ENCODE measurements at places on chromosomes 1 and 21.

DNA sequence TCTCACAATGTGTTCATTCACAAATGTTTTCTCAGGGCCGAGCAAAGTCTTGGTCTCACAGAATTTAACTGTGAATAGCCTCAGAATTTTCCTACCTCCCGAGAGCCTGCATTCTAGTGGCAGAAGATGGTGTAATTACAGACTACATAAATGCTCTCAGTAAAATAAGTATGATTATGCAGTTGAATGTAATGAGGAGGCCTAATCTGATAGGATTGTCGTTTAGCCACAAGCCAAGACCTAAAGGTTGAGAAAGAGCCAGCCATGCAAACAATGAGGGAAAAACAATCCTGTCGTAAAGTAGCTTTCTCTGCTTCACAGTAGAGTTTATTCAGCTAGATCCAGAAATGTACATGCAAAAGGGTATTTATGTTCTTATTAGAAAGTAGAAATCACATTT, 607.8 kb upstream of the B3GALT2 start:
- DNase-seq: no peak

DNA sequence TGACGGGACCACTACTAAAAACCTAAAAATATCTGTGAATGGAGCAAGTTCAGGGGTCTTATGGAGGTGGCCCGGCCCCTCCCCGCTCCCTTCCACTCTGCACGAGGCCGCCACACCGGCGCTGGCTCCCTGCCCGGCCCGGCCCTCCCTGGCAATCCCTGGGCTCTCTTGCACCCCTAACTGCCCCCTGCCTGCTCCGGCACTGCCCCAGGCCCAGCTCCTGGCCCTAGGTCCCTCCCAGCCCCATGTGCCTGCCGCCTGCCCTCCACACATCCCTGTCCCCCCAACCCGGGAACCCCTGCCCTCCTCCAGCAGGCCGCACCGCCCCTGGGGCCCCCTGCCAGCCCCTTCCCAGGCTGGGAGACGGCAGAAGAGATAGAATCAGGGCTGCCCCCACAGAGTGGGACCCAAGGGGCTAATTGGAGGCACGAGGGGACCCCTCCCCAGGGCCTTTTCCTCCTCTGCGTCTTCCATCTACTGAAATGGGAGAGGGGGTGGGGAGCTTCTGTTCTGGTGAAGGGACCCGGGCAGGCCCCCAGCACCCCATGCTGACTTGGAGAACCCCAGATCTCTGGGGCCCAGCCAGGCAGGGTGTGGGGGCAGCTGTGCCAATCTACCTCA, 9.3 kb upstream of the CTRC start:
- DNase-seq: no peak

DNA sequence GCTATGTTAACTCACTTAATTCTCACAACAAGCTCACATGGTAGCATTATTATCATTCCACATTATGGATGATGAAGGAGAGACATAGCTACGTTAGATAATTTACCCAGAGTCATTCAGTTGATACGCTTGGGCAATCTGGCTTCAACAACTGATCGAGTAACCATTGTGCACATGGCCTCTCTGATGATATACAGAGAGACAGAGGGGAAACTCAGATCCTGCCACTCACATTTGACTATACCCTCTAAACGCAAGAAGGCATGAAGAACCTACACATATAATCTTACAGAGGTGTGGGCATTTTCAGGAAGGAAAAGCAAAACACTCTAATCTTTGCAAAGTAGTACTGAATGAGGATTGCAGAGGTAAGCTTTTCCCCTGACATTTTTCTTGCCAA, 360.1 kb downstream of the BARHL2 start:
- DNase-seq: no peak

DNA sequence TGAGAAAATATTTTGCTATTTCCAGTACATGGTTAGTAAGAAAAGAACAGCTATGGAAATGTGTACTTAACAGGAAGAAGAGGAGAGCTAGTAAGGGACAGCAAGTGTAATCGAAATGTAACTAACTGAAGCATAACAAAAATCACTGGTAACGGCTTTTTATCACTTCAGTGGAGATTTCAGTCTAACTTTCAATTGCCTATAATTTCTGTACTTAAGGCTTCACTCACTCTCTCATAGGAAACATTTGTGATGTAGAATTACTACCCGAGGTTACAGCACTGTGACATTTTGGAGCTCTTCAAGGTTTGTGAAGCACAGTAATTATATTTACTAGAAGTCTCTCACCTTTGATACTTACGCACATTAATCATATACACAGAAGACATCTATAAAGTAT, 1119.1 kb downstream of the AMY1C start:
- DNase-seq: no peak

GRCh38 chr1:246068619-246069509, 438.2 kb downstream of the SMYD3 start:
- no peak for DNase-seq

DNA sequence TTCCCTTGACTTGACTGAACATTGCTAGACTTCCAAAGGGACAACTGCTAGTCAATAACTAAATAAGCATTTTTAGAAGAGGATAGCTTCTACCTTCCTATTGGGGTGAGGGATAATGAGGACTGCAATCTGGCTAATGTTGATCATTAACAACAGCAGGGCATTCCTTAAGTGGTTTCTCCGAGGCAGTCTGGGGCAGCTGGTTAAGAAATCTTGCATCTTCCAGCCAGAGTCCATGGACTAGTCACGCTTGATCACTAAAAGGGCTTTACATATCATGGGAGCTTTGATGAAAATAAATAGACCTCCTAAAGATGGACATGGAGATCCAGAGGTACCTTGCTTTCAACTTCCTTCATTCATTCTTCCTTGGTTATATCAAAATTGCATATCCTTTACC, 329.4 kb upstream of the ESRRG start:
- no peak for DNase-seq

DNA sequence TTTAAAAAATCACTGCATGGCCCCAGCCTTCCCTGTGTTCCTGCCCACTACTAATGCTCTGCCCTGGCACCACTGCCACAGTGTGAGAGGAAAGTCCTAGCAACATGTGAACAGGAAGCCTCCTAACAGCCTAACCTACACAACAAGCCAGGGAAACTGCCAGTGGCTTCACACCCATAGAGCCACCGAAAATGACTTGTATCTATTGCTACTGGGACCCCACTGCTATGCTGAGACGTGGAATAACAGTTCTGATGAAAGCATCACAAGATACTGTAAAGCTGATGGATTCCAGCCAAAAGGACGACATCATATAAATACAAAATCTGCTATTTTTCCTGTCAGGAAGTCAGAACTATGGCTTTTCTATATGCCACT, 74.9 kb downstream of the JAK1 start:
- peak; percentile 12 for DNase-seq

DNA sequence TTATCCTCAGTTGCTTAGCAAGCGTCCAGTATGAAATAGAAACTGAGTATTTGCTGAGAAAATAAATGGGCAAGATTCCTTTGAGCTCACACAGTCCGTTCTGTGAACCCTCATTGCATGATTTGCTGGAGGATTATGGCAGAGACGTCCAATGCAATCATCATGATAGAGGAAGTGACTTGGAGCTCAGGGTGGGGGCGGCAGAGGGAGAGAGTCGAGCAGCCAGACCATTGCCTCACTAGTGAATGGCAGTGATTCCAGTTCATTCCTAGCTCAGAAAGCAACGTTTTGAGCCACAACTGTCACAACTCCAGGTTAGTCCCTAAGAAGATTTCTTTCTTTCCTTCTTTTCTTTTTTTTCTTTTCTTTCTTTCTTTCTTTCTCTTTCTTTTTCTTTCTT, 27.5 kb upstream of the COL9A2 start:
- DNase-seq: no peak

GRCh38 chr1:234398849-234399381, 25.7 kb downstream of the COA6 start:
- DNase-seq: no peak

GRCh38 chr1:246705368-246705767, 18.8 kb upstream of the SCCPDH start:
- no peak for DNase-seq

- DNase-seq: no peak
Measured at GRCh38 chr1:169041366-169041765, 65.1 kb upstream of the ATP1B1 start.

- no peak for DNase-seq
Measured at GRCh38 chr1:228956864-228957263, 221.6 kb downstream of the RHOU start.

DNA sequence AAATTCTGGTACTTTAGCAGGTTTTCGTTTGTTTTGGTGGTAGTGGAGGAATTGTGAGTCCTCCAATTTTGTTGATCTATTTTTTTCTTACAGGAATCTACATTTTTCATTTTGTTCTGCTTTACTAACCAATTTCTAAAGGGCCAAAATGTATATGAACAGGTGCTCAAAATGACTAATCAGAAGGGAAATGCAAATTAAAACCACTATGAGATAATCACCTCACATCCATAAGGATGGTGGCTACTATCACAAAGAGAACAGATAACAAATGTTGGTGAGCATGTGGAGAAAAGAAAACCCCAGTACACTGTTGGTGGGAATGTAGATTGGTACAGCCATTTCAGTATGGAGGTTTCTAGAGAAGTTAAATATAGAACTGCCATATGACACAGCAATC, 134.2 kb downstream of the LMO4 start:
- no peak for DNase-seq

DNA sequence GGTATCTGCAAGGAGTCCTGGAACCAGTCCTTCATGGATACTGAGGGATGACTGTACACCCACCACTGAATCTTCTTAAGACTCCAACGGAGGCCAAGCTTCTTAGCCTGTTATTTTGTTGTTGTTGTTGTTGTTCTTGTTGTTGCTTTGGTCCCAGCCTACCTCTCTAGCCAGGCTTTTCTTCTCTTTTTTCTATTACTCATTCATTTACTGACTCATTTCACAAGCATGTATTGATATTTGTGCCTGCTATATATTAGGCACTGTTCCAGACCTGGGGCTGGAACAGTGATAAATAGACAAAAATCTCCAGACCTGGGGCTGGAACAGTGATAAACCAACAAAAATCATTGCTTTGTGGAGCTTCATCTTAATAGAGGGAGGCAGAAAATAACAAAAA, 20.4 kb downstream of the CENPF start:
- DNase-seq: no peak

DNA sequence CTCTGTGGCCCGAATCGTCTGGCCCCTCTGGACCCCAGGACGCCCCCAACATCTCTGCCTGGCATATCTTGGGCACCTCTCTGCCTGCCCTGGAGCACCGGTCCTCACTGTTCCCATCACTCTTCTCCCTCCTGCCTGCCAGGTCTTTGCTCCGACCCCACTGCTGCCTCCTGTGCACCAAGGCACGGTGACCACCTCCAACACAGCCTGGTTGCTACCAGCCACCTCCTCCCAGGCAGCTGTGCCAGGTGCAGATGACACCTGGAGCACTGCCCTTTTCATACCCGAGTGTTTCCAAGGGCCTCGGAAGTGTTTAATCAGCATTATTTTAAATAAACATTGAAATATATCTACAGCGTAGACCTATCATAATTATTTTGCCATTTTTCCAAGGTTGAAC, 31.3 kb downstream of the PKNOX1 start:
- no peak for DNase-seq

DNA sequence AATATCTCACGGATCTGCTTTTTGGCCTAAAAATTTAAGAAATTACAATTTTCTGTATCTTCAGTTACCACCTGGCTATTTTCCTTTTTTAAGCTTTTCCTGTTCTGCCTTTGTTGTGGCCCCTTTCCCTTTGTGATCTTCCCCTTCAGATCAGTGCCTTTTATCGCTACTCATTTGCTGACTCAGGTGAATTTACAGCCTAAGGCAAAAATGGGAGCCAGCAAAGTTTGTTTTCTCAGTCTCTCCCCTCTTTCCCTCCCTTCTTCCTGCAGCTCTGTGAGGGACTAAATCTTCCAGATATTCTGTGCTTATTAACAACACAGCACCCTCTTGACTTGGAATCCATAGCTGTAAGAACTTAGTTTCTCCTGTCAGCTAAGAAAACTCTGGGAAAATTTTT, 5.3 kb upstream of the PRRC2C start:
- no peak for DNase-seq

- DNase-seq: no peak
Measured at GRCh38 chr1:218171302-218171893, 113.7 kb upstream of the RRP15 start.

- DNase-seq: no peak
Measured at GRCh38 chr21:19522381-19522780, 1118.8 kb upstream of the TMPRSS15 start.

GRCh38 chr21:42661688-42662429, 8.4 kb downstream of the PDE9A start:
- DNase-seq: no peak

GRCh38 chr1:228161362-228161761, 4.2 kb upstream of the IBA57 start:
- DNase-seq: no peak

DNA sequence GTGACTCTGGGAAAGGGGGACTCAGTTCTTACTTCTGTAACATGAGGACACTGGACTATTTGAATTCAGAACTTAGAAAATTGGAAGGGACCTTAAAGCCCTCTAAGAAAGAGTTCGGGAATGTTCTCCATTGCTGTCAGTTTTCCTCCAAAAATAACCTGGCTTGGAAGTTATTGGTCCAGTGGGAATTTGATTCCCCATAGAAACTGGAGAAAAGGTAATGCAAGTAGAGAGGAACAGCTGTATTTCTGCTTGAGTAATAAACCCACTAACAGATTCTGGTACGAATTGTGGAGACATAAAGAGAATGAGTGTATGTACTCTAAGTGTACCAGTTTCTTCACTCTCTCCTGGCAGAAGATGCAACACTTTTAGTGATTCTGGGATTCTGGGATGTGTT, 1.8 kb downstream of the ZBED6 start:
- DNase-seq: no peak

DNA sequence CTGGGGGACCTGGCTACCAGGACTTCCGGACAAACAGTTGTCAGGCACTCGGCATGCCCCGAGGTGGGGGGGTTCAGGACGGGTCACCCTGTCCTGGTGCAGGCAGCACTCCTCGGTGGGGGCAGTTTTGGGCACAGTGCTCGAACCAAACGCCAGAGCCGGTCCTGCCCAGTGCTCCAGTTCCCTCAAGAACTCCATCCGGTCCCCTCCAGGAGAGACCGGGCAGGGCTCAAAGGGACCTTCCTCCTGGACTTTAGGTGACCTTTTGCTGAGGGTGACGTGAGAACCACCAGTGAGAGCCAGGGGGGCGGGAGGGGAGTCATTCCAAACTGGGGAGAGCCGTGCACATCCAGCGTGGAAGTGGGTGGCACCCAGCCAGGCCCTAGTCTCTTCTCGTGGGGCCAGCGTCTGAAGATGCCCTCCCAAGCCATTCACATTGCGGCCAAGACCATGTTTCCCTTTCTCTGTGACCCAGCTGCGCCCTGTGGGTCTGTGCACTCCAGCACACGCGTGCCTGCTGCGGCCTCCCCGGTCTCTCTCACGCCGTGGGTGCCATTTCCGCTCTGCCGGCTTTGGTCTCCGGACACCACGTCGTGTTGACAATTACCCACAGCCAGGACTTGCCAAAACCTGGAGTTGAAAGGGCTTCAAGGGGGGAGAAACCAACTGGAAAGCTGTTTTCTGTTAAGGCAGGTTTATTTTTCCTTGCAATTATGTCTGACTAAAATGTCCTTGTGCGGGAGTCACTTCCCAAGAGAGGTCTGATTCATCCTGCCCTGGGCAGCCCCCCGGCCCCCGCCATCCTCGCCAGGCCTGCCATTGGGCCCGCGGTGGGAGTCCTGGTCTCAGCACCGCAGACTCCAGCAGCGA, 178.8 kb upstream of the ARHGEF16 start:
- no peak for DNase-seq

- DNase-seq: no peak
Measured at GRCh38 chr1:179807691-179808485, 64.8 kb downstream of the FAM163A start.
